ENCODE measurements at places on chromosomes 5 and 9. TPM values are rescaled to one million over a fixed set of nuclear protein-coding genes. Genes with fewer than 3 reads are reported as not detected.

DNA sequence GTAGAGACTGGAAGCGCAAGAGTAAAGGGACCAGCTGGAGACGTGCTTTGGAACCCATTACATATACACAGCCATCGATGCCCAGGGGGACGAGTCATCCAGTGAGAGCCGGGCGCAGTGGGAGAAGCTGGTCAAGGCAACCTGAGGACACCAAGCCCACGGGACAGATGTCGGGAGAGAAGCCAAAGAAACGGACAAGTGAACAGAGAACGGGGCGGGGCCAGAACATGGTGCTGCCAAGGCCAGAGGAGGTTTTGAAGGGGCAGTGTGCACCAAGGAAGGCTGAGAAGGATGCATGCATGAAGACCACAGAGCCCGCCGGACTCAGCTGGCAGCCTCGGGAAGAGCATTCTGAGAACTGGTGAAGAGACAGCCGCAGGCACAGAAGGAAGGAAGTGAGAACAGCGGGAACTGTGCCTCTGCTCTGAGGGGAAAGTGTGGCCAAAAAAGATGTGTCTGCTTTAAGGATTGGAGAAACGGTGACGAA is 20.3 kb downstream of the CAMSAP1 start:
- DNase-seq = peak; percentile 55

The LPCAT1 gene
- 475 TPM for total RNA-seq

- no peak for DNase-seq
Observed at GRCh38 chr5:112923148-112923917, 1.3 kb upstream of the REEP5 start.

- peak; percentile 83 for DNase-seq
Observed at GRCh38 chr9:113593682-113594281, 130.3 kb downstream of the RGS3 start.

The ARL14EPL gene
- total RNA-seq = not detected

DNA sequence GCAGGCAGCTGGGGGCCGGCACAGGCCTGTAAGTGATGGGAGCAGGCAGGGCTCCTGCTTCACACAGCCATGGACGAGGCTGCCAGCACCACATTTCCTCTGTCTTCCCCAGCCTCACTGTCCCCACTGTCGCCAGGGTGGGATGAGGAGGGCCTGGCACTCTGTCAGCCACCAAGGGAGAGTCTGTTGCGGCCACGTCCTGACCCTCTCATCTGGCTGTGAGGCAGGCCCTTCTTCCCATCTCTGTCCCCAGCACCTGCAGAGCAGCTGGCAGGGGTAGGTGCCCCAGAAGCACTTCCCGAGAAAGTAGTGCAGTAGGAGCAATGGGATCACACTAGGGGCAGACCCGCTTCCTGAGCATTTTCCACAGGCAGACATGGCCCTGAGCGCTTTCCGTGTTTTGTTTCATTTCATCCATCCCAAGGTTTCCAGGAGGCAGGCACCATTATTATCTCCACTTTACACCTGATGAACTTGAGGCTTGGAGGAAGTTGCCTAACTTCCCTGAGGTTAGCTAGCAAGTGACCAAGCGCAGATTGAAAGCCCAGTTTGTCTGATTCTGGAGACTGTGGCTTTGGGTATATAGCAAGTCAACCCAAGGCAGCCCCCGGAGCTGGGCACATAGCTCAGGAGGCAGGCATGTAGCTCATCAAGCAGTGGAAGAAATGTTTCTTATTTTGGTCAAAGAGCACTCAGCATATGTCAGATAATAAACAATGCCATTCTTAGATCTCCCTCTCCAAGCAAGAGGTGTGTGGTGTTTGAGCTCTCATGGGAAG is 202.4 kb downstream of the DAB2IP start:
- DNase-seq = no peak

All from lower lobe of right lung (tissue), 2 donors.